ENCODE measurements at places on chromosomes 16 and 17.

GRCh38 chr17:29744121-29744520 is 121.4 kb upstream of the CORO6 start:
- no peak for DNase-seq

DNA sequence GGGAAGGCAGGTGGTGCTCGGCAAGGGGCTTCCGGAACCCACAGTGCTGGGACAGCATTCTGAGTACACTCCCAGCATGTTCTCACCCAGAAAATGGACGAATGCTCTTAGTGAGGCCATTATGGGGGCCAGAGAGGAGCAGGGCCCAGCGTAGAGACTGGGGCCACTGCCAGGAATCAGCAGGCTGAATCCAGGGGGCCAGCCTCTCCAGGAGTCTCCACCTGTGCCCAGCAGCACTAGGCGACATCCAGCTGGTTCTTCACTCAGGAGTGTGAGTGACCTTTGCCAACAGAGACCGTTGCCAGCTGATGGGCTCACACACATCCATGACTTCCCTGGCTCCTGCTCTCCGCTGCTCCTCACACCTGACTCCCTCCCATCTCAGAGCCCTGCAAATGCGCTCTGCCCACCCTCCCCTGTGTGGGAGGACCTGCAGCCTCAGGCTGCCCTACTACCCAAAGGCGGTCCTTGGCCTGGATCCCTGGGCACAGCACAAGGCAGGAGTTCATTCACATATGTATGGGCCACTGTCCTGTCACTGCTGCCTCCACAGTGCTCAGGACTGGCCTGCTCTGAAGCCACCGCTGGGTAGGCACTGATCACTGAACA is 5.1 kb downstream of the RHBDF1 start:
- no peak for DNase-seq

DNA sequence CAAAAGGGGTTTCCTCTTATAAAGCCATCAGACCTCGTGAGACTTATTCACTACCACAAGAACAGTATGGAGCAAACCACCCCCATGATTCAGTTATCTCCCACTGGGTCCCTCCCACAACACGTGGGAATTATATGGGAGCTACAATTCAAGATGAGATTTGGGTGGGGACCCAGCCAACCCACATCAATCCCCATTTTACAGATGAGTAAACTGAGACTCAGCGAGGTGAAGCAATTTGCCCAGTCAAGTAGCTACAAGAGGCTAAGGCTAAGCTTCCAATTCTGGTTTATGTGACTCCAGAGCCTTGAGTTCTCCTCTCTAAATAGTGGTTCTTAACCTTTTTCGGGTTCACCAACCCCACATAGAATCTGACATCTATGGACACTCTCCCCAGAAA is 8.8 kb downstream of the CD300A start:
- no peak for DNase-seq

- no peak for DNase-seq
Measured at GRCh38 chr17:77925831-77926543, 32.5 kb upstream of the TNRC6C start.

DNA sequence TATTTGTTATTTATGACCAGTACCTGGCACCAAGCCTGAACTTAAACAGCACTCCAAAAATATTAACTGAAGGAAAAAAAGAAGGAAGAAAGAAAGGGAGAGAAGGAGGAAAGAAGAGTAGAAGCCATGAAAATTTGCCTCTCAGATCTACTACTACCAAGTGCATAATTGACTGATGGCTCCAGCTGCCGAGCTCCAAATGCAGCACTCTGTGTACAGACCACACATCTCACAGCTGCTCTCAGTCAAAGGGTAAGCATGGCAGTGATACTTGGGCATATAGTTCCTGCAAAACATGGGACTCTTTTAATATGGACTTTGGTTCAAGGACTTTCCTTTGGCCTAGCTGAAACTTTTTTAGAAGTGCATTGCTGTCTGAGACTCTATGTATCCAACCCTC is 44.0 kb upstream of the NOG start:
- no peak for DNase-seq

GRCh38 chr16:11604783-11605563 is 18.3 kb upstream of the LITAF start:
- no peak for DNase-seq

DNA sequence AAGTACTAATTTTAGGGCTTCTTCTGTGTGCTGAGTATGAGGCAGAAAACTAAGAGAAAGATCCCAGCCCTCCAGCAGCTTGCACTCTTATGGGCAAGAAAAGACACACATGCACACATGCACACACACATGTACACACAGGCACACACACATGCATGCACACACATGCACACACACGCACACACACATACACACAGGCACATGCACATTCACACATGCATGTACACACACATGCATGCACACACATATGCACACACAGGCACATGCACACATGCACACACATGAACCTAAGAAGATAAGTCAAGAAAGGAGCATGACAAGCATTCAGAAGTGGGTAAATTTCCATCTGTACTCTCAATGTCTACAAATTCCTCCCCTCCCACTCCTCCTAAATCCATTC is 130.2 kb downstream of the IRX3 start:
- DNase-seq, result no peak

GRCh38 chr17:20982589-20983358 is 60.0 kb downstream of the USP22 start:
- no peak for DNase-seq

DNA sequence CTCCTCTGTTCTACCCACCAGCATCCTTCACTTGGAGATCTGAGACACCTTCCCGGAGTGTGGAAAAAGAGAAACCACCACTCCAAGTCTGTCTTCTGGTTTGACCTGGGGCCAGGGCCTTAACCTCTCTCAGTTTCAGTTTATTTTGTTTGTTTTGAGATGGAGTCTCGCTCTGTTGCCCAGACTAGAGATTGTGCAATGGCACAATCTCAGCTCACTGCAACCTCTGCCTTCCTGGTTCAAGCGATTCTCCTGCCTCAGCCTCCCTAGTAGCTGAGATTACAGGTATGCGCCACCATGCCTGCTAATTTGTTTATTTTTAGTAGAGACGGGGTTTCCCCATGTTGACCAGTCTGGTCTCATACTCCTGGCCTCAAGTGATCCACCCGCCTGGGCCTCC is 271.1 kb upstream of the TNRC6C start:
- DNase-seq, result no peak

GRCh38 chr16:68707340-68708152 is 29.5 kb upstream of the CDH1 start:
- no peak for DNase-seq

DNA sequence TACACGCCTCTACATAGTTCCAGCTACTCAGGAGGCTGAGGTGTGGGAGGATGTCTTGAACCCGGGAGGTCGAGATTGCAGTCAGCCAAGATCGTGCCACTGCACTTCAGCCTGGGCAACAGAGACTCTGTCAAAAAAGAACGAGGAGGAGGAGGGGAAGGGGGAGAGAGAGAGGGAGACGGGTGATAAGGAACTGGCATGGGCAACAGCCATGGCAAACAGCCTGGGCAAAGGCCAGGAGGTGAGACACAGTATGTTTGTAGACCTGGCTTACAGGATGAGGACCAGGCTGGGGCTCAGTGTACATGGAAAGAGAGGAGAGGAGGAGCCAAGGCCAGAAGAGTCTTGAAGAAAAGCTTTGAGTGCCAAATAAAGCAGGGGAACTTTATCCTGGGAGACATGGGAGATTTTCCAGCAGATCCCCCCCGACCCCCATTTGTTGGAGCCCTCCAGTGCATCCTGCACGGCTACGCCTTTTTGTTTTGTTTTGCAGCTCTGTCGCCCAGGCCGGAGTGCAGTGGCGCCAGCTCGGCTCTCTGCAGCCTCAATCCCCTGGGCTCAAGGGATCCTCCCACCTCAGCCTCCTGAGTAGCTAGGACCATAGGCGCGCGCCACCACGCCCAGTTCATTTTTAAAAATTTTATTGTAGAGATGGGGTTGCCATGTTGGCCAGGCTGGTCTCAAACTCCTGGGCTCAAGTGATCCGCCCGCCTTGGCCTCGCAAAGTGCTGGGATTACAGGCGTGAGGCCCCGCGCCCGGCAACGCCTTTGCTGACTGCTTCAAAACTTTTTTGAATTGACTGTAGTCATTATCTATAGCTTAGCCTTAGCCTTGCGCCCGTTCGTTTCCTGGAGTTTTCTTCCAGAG is 1.3 kb upstream of the ALKBH5 start:
- no peak for DNase-seq

DNA sequence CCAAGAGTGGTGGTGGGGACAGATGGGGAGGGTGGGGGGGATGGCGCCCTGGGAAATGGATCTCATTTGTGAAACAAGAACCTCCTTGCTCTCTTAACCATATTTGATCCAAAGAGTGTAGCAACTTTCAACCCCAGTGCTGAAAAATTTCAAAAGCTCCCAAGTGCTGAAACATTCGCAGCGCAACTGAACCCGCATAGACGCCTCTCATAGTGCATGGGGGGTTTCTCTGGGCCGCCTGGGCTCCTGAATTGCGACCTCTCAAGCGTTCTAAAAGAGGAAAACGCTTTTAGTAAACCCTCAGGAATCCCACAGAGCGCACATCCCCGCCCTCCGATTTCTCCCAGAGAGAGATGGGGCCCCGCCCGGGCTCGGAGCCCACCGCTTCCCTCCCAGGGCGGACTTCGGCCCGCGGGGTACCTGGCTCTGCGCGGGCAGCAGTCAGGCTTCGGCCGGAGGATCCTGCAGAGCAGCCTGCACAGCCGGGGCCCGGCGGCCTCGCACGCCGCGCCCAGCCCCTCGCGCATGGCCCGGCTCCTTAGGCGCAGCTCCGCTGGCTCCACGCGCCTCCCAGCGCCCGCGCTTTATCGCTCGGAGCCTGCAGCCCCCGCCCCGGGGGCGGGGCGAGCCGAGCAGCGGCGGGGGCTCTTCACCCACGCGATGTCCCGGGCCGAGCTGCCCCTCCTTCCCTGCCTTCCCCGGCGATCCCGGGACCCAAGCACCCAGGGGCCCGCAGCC is 7.0 kb downstream of the NOS2 start:
- no peak for DNase-seq

DNA sequence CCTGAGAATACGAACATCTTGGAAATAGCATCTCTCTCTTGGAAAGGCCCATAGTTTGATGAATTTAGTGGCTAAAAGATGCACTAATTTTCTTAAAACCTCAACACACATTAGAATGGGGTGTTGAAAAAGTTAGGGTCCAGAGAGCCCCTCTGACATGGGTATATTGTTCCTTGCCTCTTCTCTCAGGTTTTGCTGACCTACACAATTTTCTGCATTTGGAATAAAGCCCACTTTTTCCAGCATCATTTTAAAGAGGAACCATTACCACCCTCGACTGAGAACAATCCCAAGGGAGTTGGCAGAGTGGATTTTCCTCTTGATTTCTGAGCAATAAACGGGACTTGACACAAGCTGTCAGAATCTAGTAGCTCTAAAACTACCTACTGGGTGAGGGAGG is 156.1 kb downstream of the PMP22 start:
- DNase-seq, result no peak

DNA sequence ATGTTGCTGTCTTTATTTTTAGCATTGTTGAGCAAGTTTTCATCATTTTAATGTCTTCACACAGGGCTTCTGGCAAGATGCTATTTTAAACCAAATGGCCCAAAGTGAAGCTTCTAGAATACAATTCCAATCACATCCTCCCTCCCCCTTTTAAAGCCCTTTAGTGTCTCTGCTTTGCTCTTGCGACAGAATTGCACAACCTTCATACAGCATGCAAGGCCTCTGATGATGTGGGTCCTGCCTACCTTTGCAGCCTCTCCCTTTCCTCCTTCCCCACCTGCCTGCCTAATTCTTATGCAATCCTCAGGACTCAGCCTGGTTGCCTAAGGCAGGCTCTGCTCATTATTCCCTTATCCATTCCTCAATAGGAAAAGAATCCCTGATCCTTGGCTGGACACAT is 381.7 kb downstream of the SLC39A11 start:
- DNase-seq, result no peak

- no peak for DNase-seq
Measured at GRCh38 chr17:40497695-40498094, 3.7 kb downstream of the TNS4 start.

- no peak for DNase-seq
Measured at GRCh38 chr16:1144476-1145382, 8.2 kb upstream of the CACNA1H start.

GRCh38 chr17:31148205-31148604 is 53.4 kb downstream of the NF1 start:
- DNase-seq, result no peak

DNA sequence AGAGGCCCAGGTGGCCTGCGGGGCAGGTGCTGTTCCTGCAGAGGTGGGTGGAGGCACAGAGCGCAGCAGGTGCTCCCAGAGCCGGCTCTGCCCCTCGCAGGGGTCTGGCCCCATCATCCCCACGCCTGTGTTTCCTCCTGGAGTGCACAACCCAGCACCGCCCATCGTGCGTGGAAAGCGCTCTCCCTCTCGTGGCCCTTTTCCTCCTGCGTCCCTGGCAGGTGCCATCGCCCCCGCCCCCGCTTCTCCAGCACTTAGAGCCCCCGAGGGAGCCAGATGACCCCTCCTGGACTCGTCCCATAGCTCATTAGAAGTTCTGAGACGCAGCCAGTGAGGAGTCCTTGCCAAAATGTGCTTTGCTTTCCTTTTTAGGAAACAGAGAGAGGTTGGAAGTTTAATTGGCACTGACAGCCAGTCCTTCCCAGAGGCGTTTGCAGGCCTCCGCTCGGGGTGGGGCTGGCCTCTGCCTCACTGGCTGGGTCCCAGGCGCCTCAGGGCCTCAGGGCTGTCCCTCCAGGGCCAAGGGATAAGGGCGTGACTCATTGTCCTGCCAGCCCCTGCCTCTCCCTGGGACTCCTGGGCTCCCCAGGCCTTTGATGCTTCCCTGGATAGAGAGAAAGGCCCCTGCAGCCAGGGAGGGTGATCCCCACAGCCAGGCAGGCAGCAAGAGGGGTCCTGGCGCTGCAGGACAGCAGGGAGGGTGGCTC is 32.2 kb upstream of the CHMP6 start:
- no peak for DNase-seq

DNA sequence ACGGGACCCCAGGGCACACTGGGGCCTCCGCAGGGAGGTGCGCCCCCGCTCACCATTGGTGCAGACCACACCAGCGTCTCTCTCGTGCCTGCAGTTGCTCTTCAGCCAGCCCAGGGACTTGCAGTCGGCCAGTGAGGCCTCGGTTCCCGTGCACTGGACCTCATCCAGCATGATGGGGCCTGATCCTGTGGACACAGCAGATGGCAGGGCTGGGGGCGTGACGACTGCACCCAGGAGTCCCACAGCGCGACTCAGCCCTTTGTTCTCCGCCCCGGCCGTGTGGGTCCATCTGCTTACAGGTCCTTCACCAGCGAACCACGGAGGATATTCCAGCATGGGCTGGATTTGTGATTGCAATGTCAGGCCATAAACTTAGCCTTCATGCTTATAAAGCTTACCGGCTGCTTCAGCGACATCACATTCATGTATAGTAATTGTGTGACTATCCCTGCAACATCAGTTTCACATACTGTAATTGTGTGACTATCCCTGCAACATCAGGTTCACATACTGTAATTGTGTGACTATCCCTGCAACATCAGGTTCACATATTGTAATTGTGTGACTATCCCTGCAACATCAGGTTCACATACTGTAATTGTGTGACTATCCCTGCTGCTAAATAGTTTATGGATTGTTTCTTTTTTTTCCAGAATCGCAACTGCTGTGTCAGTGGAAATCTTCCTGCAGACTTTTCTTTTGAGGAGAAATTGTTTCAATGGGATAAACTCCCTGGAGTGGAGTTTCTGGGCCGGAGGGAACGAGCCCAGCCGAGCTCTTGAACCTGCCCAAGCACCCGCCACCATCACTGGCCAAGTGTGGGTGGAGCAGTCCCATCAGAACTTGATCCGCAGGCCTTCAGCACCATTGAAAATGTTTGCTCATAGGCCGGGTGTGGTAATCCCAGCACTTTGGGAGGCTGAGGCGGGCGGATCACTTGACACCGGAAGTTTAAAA is 4.8 kb downstream of the LGALS3BP start:
- no peak for DNase-seq
